Adipocyte (in vitro differentiated cells): ENCODE measurements at places on chromosomes 2 and 18.
A peak's percentile ranks its signal among the peaks of the same experiment; 100 is the strongest.

DNA sequence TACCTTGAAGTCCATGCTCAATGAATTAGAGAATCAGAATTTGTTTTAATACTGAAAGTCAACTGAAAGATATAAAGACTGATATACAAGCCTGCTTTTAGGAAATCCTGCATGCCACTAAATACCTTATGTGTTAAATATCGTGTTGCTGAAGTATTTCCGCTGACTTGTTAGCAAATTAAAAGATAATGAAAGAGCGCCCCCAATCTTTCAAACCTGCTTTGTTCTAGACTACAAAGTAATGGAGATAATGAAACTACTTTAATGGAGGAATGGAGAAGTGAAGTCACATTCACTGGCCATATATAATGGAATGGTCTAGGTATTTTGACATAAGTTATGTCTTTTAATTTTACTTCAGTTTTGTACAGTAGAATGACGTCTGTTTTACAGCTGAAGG is 95.7 kb downstream of the ASXL3 start:
- DNase-seq = no peak

DNA sequence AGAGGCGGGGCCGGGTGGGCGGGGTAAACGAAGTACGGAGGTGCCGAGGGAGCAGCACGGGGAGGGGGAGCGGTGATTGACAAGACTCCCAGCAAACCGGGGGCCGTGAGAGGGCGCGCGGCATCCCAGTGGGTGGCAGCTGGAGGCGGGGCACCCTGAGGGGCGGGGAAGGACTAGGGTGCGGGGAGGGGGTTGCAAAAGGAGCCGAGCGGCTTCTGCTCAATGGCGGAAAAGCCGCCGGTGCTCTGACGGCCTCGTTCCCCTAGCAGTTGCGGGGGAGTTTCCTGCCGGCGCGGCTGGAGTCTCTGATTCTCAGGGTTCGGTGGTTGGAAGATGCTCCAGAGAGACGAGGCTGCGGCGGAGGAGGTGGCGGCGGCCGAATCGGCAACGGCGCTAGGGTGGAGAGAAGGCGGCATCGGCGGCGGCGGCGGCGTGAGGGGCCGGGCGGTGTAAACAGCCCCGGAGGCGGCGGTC is at the start of gene PPM1B:
TSS of gene PPM1B (plus strand) at position 195 of the 474 bp plus-strand sequence. CDS start 32,325 bp downstream, outside the sequence.
- DNase-seq = no peak

DNA sequence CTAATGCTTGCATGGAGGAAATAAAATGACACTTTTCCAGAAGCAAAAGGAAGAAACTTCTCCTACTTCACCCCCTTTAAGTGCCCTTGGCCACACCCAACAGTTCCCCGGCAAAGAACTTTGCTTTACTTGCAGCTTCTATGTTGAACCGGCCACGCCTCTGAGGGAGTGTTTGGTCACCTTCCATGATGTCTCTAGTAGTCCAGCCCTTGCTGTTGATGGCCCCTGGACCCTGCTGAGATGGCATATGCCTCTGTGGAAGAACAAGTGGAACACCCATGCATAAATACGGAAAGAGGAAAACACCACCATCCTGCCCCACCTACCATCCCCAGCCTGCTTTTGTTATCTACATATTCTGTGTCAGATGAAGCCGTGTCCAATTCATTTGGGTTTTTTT is 218.3 kb upstream of the POU3F3 start:
- no peak for DNase-seq

GRCh38 chr2:181658444-181658843 is 1.5 kb upstream of the CERKL start:
- no peak for DNase-seq

GRCh38 chr2:239484571-239485355 is 83.9 kb upstream of the HDAC4 start:
- no peak for DNase-seq

- peak; percentile 8 for DNase-seq
Observed at GRCh38 chr2:145851730-145852129, 1331.8 kb upstream of the ZEB2 start.

GRCh38 chr2:17849275-17849674 is 29.2 kb upstream of the KCNS3 start:
- DNase-seq = no peak

DNA sequence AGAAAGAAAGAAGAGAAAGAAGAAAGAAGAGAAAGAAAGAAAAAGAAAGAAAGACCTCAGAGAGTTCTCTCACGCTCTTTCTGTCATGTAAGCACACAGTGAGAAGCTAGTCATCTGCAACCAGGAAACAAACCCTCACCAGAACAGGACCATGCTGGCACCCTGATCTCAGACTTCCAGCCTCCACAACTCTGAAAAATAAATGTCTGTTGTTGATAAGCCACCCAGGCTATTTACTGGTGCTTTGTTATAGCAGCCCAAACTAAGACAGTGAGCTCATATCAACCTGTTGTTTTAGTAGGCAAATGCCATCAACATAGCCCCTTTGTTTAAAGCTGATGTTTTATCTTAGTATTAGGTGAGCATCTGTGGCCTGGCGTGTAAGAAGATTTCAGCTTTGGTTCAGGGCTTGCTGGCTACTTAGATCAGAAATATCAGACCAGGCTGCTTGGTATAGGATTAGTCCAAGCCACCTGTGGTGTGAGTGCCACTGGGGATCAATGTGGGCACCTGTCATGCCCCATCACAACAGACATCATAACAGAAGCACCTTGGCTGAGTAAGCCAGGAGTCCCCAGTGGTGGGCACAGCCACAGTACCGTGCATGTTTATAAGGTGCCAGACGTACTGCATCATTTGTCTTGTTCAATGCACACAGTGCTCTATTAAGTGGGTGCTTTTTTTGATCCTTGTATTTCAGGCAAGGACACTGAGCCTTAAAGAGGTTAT is 94.4 kb downstream of the LBH start:
- DNase-seq = no peak

DNA sequence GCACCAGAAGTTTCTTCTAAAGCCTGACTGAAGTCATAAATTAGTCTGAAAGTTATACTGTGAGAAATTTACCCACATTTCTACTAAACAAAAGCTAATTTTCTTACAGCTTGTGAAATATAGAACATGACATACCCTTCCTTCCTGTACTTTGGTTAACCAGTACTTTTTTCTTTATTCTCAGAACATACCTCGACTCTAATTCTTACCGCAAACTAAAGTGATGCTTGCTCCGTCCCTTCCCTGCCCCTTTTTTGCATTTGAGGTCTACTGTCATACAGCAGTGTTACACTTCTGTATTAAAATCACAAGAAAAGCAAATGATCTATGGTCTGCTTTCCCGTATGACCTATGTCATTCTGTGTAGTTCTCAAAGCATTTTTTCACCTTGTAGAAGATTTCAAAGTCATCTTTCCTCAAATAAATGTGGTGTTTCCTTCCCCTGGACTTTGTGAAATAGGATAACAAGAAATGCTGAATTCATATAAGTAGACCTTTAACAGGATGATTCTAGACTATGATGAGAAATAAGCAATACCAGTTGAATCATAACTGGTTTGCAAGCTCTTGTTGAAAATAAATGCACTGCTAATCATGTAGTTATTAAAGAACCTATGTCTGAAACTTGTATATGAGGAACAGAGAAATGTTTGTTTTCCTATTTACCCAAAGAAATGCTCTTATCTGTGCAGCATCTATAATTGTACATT is 30.4 kb downstream of the CYTIP start:
- DNase-seq = no peak

GRCh38 chr2:120469426-120469825 is 123.5 kb downstream of the INHBB start:
- DNase-seq = peak; percentile 17

- DNase-seq = peak; percentile 66
Observed at GRCh38 chr2:172282944-172283343, 144.4 kb upstream of the ITGA6 start.

DNA sequence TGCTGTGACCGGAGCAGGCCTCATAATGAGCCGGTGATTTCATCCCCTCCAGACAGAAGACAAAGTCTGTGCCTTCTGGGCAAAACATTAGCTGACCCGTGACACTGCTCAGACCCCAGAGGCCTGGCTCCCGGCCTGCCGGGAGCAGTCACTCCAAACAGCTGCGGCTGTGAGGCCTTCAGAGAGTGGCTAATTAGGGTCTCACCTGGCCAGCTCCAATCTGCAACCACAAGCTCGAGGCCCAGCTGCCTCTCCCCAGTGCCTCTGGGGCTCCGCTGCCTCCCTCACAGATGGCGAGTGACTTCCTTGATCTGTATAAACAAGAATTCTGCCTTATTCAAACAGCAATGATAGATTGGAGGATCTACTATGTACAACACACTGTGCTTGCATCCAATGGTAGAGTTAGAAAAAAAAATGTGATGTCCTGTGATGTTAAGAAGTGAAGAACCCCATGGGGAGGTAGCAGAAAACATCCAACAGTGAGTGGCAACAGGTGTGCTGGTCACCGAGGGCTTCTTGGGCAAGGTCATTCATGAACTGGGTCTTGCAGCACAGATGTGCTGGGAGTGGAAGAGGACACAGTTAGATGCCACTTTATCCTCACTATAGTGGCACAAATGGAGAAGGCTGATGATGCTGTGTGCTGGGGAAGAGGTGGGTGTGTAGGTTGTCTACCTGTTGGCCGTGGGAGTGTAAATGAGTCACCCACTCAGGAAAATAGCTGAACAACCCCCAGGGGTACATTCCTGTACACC is 98.2 kb upstream of the ASAP2 start:
- peak; percentile 14 for DNase-seq

GRCh38 chr2:149597668-149598326 is 10.2 kb upstream of the MMADHC start:
- DNase-seq = peak; percentile 93

- DNase-seq = peak; percentile 81
Observed at GRCh38 chr2:17878281-17879136, at the start of gene KCNS3. KCNS3 (plus strand) TSS chr2:17878667; CDS start chr2:17931009, 52,342 bp downstream.

- DNase-seq = no peak
Observed at GRCh38 chr2:171386627-171387026, 47.2 kb downstream of the METTL8 start.

- DNase-seq = peak; percentile 55
Observed at GRCh38 chr2:74399785-74400184, 19.7 kb upstream of the DCTN1 start.

- DNase-seq = no peak
Observed at GRCh38 chr2:234957834-234958135, 6.0 kb downstream of the SH3BP4 start.

- peak; percentile 66 for DNase-seq
Observed at GRCh38 chr2:46674488-46674887, 195.1 kb downstream of the TMEM247 start.

- DNase-seq = no peak
Observed at GRCh38 chr2:81598453-81598852, 1293.9 kb upstream of the LRRTM1 start.

- DNase-seq = no peak
Observed at GRCh38 chr18:63550068-63550467, 7.9 kb downstream of the SERPINB12 start.

GRCh38 chr2:1051075-1051474 is 100.4 kb downstream of the SNTG2 start:
- DNase-seq = no peak

DNA sequence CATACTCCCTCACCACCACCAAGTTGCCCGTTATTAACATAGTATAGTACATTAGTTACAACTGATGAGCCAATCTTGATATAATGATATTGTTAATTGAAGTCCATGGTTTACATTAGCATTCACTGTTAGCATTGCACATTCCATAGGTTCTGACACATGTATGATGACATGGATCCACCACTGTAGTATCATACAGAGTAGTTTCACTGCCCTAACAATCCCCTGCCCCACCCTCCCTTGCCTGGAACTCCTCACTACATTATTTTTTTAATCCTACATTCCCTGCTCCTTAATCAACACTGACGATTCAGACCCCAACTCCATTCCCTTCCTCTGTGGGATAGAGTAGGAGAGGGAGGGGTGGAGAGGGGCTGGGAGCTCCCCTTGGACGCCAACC is 20.2 kb upstream of the ST3GAL5 start:
- DNase-seq = no peak
